ENCODE measurements at places on chromosomes 5 and 9.

GRCh38 chr5:72834924-72835323 lies 18.5 kb downstream of the TNPO1 start:
- DNase-seq: no peak

DNA sequence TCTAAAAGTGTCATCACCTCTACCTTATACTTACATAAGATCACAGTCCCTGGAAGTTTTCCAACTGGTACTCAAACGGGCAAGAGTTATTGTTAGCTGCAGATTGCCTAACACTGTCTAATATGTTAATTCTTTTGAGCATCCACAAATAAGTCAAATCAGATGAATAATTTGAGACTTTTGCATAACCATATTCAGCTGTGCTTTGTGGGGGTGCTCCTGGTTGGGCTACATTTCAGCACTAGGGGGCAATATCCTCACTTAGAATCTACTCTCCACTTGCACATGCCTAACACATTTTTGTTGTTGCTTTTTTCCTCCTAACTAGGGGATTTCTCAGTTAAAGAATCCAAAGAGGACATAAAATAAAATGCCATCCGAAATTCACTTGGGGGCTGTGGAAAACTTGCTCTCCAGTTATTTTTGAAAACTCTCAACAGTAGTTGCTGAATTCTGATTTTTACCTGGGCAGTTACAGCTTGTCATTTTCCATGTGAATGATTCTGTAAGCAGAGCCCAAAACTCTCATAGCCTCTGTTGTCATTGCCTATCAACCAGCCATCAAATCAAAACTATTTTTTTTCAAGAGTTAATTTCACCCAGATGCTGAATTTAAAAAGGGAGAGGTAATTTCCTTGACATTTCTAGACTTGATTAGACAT lies 71.5 kb downstream of the TRIM36 start:
- DNase-seq: peak; percentile 80

- no peak for DNase-seq
Measured at GRCh38 chr5:83672646-83673045, 48.0 kb downstream of the HAPLN1 start.

DNA sequence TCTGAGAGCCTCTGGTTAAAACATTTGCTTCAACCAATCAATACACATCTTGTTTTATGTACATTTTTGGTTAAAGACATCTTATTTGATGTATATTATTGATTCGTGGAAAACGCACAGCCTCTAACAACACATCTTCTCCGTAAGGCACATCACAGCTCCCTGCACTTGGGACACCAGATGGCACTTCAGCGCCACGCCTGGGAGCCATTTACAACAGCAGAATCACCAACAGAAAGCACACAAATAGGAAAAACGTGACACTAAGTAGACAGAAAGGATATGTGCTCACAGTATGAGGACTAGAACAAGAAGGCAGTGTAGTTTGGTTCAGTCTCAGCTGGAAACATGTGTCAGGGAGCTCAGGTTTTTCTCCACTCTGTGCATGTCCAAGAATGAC lies 199.7 kb downstream of the ROR2 start:
- no peak for DNase-seq

- DNase-seq: no peak
Measured at GRCh38 chr9:132365986-132366385, 11.2 kb upstream of the SETX start.

- DNase-seq: no peak
Measured at GRCh38 chr5:157502143-157502647, 42.2 kb downstream of the NIPAL4 start.

- DNase-seq: no peak
Measured at GRCh38 chr9:114696814-114697544, 15.0 kb upstream of the TEX48 start.

All from SK-N-MC (cell line).